ENCODE measurements at places on chromosomes 2 and 18.

DNA sequence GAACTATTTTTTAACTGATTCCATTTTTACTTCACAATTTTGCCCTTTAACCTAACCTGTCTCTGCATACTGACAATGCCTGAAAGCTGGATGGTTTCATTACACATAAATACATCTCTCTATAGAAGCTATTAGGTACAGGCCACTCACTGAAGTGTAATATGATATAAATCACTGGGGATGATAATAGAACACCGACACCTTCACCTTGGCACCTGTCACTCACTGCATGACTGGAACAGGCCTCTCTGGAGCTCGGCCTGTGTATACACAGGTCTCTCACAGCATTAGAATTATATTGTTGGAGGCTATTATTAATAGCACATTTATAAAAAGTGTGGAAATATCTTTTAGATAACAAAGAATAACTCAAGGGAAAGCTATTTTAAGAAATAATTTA is 138.2 kb downstream of the TMEM131 start:
- DNase-seq: no peak

GRCh38 chr18:47928466-47928865 is 2.0 kb downstream of the SMAD2 start:
- DNase-seq: no peak

- DNase-seq: no peak
Measured at GRCh38 chr2:84989927-84990326, 19.0 kb downstream of the KCMF1 start.

GRCh38 chr18:60675126-60675525 is 302.6 kb upstream of the MC4R start:
- DNase-seq: no peak

- DNase-seq: peak; percentile 62
Measured at GRCh38 chr2:170812710-170813600, 3.7 kb upstream of the GAD1 start.

GRCh38 chr2:227404585-227405271 is 17.0 kb upstream of the SCYGR1 start:
- no peak for DNase-seq

- no peak for DNase-seq
Measured at GRCh38 chr2:219782737-219783348, 155.4 kb downstream of the SLC4A3 start.

DNA sequence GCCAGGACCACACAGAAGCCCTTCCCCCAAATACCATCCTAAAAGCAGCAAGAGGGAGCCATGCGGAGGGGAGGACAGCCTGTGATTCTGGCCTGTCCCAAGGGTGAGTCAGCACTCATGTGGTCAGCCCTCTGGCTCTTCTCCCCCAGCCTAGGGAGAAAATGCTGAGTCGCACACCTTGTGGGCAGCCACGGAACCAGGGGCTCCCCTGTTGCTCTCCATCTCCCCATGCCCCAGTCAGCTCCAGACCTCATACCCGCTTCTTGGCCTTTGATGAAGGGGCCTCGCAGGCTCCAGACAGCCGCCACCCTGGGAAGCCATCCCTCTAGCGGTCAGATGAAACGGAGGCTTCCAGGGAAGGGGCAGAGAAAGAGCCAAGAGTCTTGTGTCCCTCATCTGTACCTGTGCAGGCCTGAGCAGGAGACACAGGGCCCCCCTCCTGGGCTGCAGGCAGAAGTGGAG is 181.3 kb upstream of the SIX2 start:
- no peak for DNase-seq

GRCh38 chr2:76692908-76693307 is 829.3 kb downstream of the LRRTM4 start:
- no peak for DNase-seq

DNA sequence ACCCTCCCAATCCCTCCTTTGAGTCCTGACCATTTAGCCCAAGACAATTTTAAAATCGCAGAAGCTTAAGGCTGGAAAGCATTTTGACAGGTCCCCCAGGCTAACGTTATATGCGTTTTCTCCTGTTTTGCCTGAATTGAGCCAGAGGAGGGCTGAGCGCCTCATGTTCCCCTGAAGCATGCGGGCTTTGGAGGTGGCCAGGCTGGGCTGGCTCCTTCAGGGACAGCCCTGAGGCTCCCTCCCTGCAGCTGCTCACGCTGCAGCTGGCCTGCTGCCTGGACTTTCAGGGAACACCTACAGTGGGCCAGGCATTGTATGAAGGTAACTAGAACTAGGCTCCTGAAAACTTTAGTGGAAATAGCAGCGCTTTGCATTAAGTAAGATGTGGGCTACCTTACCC is 179.2 kb downstream of the ACKR3 start:
- no peak for DNase-seq

- DNase-seq: no peak
Measured at GRCh38 chr18:34909637-34910364, 131.4 kb upstream of the MAPRE2 start.
